ENCODE measurements at places on chromosomes 1 and 21. TPM values are rescaled to one million over a fixed set of nuclear protein-coding genes. Genes with fewer than 3 reads are reported as not detected.

GRCh38 chr1:173255214-173255813, 48.2 kb upstream of the TNFSF4 start:
- peak; percentile 31 for DNase-seq

GRCh38 chr1:22502202-22502601, 50.6 kb downstream of the ZBTB40 start:
- DNase-seq, result no peak

- no peak for DNase-seq
Observed at GRCh38 chr1:43577655-43578542, 47.2 kb downstream of the PTPRF start.

GRCh38 chr1:68217060-68217554, 15.2 kb downstream of the WLS start:
- no peak for DNase-seq

The BARHL2 gene
- total RNA-seq, result 5.6 TPM

- peak; percentile 89 for DNase-seq
Observed at GRCh38 chr1:153697191-153698019, 18.9 kb downstream of the NPR1 start.

- DNase-seq, result no peak
Observed at GRCh38 chr1:7110321-7110720, 325.1 kb downstream of the CAMTA1 start.

- DNase-seq, result no peak
Observed at GRCh38 chr1:172224871-172225270, 195.6 kb upstream of the C1orf105 start.

DNA sequence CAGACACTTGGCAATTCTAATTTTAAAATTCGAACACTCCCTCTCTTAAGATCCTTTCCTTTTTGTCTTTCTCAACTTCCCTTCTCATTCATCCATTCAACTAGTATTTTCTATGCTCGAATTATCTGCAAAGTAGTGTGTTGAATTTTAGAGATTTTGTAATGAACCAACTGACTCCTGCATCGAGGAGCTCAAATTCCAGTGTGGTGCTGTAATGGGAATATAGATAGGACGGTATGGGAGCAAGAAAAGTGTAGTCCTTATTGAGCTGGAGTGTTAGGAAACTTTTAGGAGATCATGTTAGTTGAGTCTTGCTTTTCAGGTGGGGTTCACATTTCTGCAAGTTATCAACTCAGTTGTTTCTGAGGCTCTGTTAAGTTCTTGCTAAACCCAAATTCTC, 897.5 kb downstream of the TTLL7 start:
- no peak for DNase-seq

- peak; percentile 60 for DNase-seq
Observed at GRCh38 chr1:209675565-209676154, 448 bp downstream of the G0S2 start.

The LCE1B gene
- total RNA-seq, result not detected

DNA sequence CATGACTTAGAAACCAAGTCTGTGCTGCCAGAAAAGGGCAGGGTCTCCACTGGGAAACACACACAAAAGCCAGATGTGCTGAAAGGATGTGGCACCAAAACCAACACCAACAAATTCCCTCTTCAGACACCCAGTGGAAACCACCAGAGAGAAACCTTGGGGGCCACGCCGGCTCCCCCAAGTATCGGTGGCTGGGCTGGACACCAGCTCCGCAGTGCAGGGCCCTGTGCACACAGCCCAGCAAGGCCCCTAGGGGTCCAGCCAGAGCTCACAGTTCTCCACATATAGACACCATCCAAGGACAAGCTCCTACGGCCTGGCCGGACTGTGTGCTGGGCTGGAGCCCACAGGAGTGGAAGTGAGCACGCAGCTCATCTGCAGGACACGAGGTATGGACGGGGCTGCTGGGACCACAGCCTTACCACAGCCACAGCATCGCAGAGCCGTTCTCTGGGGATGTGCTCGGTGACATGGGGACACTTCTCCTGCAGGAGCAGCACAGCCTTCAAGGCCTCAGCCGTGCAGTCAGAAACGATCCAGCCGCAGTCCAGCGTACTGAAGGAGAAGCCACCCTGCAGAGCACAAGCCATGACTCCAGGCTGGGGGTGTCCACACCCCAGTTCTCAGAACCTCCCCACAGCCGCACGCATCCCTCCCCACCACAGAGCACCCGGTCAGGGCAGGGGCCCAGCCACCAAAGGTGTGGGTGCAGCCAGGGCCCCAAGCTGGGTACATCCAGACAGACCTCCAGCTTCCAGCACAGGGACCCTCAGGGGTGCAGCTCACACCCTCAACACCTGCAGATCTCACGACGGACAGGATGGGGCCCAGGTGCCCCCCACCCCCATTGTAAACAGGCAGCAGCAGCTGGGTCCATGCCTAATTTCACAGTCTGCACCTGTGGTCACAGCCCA, 21.3 kb downstream of the LSS start:
- no peak for DNase-seq

- DNase-seq, result no peak
Observed at GRCh38 chr1:15321601-15322000, 74.6 kb downstream of the FHAD1 start.

- DNase-seq, result no peak
Observed at GRCh38 chr1:64940025-64940424, 26.3 kb downstream of the JAK1 start.

The GGPS1 gene
- total RNA-seq, result 37.4 TPM

GRCh38 chr21:43290421-43291346, 121.9 kb downstream of the CRYAA start:
- no peak for DNase-seq

The TAF1A gene
- 13.2 TPM for total RNA-seq

GRCh38 chr1:41743366-41743765, 175.4 kb downstream of the HIVEP3 start:
- no peak for DNase-seq

- no peak for DNase-seq
Observed at GRCh38 chr1:151814426-151814825, 9.2 kb upstream of the LINGO4 start.

GRCh38 chr1:185520188-185520920, 203.3 kb upstream of the IVNS1ABP start:
- no peak for DNase-seq

The ANKRD65 gene
- 10.4 TPM for total RNA-seq

DNA sequence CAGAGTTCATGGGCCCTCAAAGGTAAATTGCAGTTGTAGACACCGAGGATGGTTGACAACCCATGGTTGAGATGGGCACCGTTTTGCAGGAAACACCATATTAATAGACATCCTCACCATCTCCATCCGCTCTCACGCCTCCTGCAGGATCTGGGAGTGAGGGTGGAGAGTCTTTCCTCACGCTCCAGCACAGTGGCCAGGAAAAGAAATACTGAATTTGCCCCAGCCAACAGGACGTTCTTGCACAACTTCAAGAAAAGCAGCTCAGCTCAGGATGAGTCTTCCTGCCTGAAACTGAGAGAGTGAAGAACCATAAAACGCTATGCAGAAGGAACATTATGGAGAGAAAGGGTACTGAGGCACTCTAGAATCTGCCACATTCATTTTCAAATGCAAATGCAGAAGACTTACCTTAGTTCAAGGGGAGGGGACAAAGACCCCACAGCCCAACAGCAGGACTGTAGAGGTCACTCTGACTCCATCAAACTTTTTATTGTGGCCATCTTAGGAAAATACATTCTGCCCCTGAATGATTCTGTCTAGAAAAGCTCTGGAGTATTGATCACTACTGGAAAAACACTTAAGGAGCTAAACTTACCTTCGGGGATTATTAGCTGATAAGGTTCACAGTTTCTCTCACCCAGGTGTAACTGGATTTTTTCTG, 9.3 kb downstream of the SLAMF8 start:
- no peak for DNase-seq

GRCh38 chr1:81733480-81733879, 67.3 kb upstream of the ADGRL2 start:
- DNase-seq, result no peak

DNA sequence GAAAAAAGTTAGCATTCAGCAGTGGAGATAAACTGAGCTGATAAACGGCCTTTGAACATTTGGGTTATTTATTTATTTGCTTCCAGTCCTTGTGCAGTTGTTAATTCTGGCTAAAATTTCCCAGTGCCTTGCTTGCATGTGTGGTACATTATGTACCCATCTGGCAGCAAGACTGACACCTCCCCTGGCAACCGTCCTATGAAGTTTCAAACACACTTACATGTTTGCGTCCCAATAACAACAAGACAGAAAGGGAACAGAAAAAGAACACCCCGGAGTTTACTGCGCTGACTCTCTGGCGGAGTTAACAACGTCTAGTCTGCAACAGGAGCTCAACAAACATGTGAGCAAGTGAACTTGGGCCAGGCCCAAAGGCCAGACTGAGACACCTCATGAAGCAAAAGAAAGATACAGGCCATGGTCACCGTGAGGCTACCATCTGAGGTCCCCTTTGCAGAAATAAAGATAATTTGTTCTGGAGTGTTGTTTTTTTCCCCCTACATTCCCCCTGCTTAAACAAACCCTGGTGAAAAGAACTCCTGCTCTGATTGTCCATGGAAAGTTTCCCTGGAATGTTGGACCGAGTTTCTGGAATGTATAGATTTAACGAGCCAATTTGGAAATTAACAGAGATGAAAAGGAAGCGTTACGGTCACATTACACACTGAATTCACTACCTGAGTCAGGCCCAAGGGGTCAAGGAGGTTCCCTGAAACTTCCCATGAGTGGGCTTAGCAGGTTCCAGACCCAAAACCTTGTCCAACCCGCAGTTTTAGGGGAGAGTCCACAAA, 33.4 kb downstream of the TRABD2B start:
- peak; percentile 44 for DNase-seq

DNA sequence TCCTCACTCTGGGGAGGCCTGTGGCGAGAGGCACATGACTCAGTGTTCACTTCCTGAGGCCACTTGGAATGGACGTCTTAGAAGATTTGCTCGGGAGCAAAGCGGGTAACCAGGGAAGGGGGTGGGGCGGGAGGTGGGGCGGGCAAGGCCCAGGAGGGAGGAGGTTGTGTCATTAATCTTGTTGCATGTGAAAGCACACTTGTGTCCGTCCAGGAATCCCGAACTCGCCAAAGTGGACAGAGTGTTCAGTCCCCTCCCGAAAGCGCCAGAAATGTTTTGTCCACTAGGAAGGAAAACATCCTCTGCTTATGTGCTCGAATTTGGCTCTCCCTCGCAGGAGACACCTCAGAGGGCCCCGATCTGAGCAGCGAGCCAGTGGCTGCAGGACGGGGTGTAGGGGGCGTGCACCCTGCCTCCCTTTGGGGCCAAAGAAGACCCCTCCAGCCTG, 84.2 kb downstream of the SPSB1 start:
- peak; percentile 79 for DNase-seq

DNA sequence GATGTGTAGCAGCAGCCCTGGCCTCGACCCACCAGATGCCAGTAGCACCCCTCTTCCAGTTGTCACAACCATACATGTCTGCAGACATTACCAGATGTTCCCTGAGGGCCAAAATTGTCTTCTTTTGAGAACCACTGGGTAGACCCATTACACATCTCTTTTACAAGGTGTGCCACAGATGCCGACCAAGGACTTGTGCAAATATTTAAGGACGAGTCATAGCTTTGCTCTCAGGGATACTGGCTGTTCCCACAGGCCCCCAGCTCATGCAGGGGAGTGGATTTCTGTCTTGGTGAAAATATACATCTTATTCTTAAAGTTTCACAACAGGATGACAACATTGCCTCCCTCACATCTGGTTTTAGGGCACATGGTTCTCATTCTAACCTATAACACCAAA, 59.4 kb upstream of the ZBTB18 start:
- no peak for DNase-seq

The PTPN22 gene
- 0.39 TPM for total RNA-seq

- DNase-seq, result no peak
Observed at GRCh38 chr1:7770669-7770996, 463 bp upstream of the VAMP3 start.

DNA sequence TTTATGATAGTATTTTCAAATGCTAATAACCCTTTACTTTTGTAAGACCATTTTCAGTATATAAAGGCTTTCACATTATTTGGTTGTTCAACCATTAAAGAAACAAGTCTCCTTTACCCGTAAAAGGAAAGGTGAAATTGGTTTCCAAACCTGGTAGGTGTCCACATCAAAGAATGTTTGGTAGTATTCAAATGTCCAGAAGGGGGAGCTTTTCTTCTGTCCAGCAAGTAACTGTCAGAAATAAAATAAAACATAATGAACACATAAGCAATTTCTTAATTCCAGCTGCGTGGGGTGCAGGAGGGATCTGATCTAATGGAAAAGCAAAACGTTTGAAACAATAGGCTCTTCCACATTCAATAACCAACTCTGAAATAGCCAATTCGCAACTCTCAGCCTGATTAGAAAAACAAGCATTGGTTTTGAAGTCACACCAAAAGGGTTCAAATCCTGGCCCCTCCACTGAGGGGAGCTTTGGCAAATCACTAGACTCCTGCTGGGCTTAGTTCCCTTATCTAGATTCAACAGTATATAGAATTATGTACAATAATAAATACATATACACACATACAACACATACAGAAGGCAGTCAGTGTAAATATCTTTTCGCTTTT, 11.0 kb downstream of the YIPF1 start:
- DNase-seq, result no peak

DNA sequence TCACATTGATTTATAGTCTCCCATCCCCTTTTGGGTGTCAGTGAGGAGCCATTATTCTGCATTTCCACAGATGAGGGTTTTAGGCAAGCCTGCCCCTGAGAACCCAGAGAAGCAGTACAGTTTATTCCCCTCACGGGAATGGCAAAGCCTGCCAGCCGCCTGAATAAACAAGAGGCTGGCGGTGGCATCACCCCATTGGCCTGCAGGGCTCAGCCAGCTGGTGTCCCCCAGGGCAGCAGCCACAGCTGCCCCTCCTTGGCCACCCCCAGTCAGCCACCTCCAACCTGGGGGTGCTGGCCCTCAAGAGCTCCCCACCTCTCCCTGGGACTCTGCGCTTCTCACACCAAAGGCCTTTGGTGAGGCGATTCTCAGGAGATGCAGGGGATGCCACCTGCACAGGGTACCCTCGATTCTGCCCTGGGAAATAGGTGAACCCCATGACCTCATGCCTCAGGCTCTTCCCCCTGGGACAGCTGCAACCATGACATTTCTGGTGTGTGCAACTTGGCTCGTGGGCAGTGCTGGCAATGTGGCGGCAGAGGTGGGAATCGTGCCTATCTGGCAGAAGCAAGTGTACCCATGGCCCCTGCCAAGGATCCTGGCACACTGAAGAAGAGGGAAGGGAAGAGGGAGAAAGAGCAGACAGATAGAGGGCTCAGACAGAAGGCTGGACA, 14.0 kb downstream of the OLFML2B start:
- no peak for DNase-seq

The SLC5A9 gene
- 1.4 TPM for total RNA-seq

DNA sequence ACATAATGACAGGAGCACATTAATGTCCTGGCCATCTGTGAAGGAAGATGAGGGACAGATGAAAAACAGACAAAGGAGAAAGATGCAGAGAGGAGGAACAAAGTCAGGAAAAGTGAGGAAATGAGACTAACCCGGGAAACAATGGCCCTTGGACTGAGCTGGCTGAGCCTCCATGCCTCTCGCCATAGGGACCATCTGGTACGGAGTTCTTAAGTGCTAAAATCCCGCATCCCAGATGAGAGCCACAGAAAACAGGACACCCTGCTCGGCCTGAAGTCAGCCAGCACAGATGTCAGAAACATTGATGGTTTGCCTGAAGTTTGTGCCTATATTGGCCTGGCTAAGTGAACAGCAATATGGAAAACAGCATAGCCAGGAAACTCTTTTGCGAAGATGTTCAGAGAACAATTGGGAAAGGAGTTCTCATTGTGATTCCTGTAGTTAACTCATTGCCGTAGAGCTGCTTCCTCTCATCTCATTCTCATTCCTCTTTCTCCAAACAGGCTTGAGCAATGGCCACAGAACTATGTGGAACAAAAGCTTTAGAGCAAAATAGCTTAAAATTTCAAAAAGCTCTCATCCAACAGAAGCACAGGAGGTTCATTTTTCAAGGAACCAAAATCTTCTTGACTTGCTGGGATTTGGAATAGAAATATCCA, 96.6 kb downstream of the ASTN1 start:
- DNase-seq, result no peak

The CTSE gene
- total RNA-seq, result 0.16 TPM

Data from testis (tissue), 5 donors.